ENCODE measurements at places on chromosomes 1 and 21. TPM values are rescaled to one million over a fixed set of nuclear protein-coding genes. Genes with fewer than 3 reads are reported as not detected.

Gene PCNT
- total RNA-seq = 20.5 TPM

Gene AGBL4
- total RNA-seq = not detected

Gene EVA1C
- total RNA-seq = 1.1 TPM

Gene RGS13
- not detected for total RNA-seq

- DNase-seq = no peak
These were observed 11.0 kb upstream of the ZNF669 start for GRCh38 chr1:247115141-247115510.

DNA sequence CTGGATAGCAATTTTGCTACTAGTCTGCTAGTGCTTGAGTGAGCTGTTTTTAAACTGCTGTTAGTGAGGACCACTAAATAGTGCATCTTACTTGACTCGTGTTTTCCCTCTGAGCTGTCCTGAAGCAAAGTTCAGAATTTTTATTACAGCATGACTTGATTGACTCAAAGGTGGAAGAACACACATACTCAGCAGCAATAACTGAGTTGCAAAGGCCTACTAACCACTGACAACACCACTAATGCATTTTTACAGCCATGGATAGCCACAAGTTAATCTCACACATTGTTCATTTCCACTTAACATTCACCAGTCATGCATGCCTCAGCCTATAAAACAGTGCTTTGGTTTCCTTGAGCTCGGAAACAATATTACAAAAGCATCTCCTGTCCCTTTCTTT is 148.7 kb downstream of the RUNX1 start:
- DNase-seq = peak; percentile 76

GRCh38 chr1:203450479-203451149 is 25.0 kb upstream of the PRELP start:
- no peak for DNase-seq

DNA sequence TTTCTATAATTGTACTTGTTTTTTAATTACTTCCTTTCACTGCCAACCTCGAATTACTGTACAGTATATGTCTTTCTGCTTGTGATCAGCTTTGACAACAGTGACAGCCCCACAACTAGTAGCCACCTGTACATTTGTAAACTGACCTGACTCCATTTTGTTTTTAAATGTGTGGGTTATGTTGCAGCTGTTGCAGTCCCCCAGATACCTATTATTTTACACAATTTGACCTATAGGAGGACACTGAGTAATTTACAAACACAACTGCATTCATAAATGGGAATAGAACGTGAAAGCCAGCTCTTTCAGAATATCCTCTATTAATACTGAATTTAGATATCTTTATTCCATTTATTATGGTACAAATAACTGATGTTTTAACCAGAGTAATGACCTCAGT is 2.5 kb upstream of the VAMP3 start:
- no peak for DNase-seq

GRCh38 chr1:243413431-243414151 is 157.8 kb downstream of the SDCCAG8 start:
- DNase-seq = no peak

- no peak for DNase-seq
These were observed 27.2 kb downstream of the PUM1 start for GRCh38 chr1:31038360-31038759.

DNA sequence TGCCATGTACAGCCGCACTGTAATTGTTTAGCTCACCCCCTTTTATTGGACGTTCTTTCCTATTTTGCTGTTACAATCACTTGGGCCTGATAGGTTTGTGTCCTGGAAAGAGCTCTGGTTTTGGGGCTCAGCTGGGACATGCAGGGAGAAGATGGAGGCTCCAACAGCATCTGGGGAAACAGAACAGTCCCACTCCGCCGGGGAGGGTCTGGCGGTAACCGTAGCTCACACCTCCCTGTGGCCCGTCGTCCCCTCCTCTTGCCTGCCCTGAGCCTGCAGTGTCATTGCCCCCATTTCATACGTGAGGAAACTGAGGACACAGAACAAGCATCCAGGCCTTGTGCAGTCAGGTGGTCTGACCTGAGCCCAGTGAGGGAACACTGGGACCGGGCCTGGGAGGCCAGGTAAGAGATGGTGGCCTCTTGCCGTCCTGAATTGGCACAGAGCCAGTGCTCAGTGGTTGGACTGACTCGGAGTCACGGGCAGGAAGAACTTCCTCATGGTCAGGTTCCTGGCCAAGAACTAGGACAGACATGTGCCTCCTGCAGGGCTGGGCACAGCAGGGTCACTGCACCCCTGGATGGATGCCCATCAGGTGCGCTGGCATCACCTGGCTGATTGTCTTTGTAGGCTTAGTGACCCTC is 41.8 kb downstream of the S100B start:
- no peak for DNase-seq

DNA sequence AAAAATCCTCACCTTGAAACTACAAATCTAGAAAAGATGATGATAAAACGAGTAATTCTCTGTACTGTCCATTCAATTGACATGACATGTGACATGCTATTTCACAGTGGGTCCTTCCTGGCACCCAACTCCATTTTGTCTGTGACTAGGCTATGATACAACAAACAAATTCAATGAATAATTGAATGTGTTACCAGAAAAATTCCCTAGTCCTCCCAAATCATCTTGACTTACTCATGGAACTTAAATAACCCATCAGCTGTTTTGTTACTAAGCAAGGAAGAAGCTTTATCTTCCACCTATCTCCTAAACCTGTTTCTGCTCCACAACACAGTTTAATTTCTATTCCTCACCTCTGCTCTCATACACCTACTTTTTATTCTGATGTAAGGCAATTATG is 30.4 kb downstream of the B3GALNT2 start:
- no peak for DNase-seq
